ENCODE measurements at places on chromosomes 3 and 15. TPM values are rescaled to one million over a fixed set of nuclear protein-coding genes. Genes with fewer than 3 reads are reported as not detected.
A peak's percentile ranks its signal among the peaks of the same experiment; 100 is the strongest.

DNA sequence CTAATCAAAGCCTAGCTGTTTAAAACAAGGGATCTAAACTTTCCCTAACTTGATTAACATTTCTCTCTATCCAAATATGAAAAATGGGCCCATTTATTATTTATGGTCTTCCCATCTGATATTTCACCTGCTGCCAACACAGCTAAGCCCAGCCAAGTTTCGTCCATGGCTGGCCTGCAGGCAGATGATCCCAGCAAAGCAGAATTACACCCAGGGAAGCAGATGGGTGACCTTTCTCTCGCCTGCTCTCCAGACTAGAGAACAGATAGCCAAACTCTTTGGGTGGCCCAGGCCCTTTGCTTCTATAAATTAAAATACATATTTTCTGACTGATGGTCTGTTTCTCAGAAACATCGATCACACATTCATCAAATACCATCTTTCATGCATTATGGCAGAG, 1038.8 kb downstream of the AGBL1 start:
- no peak for DNase-seq
- H3K4me1 ChIP-seq, result no peaks in the 10 kb centered on the region
- H3K36me3 ChIP-seq, result no peaks in the 10 kb centered on the region
- H3K27ac ChIP-seq, result no peak overlapping the region
- H3K27me3 ChIP-seq, result peaks cover 4% of the 10 kb centered on the region

ARPIN gene
- 12.6 TPM for polyA plus RNA-seq

GRCh38 chr15:91521996-91522395, 331.5 kb upstream of the SLCO3A1 start:
- no peaks in the 10 kb centered on the region for H3K4me1 ChIP-seq
- DNase-seq, result no peak
- H3K36me3 ChIP-seq, result no peaks in the 10 kb centered on the region
- H3K4me3 ChIP-seq, result no peak overlapping the region

DNA sequence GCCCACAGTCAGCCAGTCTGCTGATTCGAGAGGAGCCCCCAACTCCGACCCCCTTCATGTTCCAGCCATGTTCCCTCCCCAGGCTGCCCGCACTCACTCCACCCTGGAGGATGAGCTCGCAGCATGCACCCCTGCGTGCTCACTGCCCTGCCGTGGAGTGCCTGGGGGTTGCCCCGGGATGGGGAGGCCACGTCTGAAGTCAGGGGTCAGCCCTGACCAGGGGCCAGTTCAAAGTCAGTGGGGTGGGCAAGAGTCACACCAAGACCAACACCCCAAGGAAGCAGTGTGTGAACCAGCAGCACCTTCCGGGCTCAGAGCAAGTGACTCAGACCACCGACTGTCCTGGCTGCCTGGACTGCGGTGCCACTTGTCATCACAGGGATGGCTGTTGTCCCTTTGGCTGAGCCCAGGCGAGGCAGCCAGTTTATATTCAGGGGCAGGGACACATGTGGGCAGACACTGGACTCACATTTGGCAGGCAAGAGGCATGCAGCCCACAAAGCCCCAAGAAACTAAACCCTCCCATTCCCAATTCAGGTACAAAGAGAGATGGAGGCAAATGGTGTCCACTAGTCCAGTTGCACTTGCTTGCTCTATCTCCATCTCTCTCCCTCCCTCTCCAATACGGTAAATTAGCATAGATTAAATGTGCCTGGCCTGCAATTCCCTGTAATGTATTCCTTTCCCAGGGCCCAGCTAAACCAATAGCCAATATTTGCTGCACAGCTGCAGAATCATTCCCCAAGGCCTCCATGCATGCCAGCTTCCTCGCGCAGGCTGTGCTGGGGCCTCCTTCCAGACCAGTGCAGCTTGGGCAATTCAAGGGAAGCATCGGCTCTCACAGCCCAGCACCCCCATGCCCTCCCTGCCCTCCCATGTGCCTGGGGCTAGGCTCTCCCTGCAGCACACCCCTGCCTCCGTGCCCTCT, 135.7 kb upstream of the IQSEC1 start:
- no peak overlapping the region for H3K27ac ChIP-seq
- H3K27me3 ChIP-seq, result no peaks in the 10 kb centered on the region
- no peaks in the 10 kb centered on the region for H3K36me3 ChIP-seq
- H3K4me1 ChIP-seq, result no peaks in the 10 kb centered on the region
- no peak for DNase-seq
- H3K4me3 ChIP-seq, result no peak overlapping the region

- H3K27ac ChIP-seq, result no peak overlapping the region
- no peak for DNase-seq
- H3K4me1 ChIP-seq, result no peaks in the 10 kb centered on the region
- H3K4me3 ChIP-seq, result no peak overlapping the region
- no peaks in the 10 kb centered on the region for H3K27me3 ChIP-seq
- H3K36me3 ChIP-seq, result no peaks in the 10 kb centered on the region
Observed at GRCh38 chr3:55341502-55342031, 145.5 kb downstream of the WNT5A start.

ZIC1 gene
- polyA plus RNA-seq, result not detected

DNA sequence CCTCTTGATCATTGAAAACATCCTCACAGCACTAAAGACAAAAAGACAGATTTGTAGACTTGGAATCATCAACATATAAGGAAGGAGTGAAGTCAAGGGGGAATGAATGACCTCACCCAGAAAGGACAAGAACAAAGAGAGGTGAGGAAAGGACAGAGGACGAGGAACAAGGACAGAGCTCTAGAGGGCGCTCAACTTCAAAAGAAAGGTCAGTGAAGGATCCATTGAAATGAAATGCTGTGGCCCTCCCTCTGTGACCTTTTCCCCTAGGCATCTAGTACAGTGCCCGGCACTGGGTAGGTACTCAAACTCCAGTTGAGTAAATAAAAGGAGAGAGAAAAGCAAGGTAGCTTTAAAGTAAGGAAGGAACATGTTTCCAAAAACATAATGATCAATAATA, 2.6 kb downstream of the ATP8B4 start:
- no peaks in the 10 kb centered on the region for H3K4me1 ChIP-seq
- H3K27ac ChIP-seq, result no peak overlapping the region
- DNase-seq, result no peak
- no peaks in the 10 kb centered on the region for H3K27me3 ChIP-seq
- no peak overlapping the region for H3K4me3 ChIP-seq

DNA sequence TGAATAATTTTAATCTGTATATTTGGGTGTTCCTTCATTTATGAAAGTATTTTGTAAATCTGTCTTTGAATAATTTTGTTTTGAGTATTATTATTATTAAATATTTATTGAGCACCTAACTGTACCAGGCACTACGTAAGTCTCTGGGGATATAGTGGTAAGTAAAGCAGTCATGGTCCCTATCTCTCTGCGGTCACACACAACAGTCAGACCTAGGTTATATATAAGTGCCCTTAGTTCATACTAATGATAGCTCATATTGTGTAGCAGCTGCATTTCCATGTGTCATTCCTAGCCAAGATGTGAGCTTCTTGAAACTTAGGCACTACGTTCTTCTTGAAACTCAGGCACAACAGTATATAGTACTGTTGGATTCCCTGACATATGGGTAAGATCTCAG, 12.4 kb downstream of the NKTR start:
- H3K4me3 ChIP-seq, result no peak overlapping the region
- H3K4me1 ChIP-seq, result peaks cover 18% of the 10 kb centered on the region
- no peak for DNase-seq

SH2D7 gene
- polyA plus RNA-seq, result 0.19 TPM

DNA sequence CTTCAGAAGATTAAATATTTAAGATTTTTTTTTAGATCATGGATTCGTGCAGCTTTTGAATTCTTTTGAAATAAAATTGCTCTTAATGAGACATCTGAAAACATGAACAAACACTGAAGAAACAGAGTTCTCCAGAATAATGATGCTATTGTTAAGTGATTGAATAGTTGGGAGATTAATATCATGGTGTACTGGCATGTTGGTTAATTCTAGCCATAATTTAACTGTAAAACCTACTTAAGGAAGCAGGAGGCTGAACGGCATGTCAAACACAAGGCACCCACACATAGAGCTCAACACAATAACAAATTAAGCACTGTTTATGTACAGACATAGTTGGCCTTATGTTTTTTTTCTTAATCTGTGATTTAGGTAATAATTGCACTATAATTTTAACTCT, 185.6 kb downstream of the RBMS3 start:
- H3K27ac ChIP-seq, result no peak overlapping the region
- H3K27me3 ChIP-seq, result no peaks in the 10 kb centered on the region
- no peaks in the 10 kb centered on the region for H3K4me1 ChIP-seq
- H3K4me3 ChIP-seq, result no peak overlapping the region
- no peaks in the 10 kb centered on the region for H3K36me3 ChIP-seq

DNA sequence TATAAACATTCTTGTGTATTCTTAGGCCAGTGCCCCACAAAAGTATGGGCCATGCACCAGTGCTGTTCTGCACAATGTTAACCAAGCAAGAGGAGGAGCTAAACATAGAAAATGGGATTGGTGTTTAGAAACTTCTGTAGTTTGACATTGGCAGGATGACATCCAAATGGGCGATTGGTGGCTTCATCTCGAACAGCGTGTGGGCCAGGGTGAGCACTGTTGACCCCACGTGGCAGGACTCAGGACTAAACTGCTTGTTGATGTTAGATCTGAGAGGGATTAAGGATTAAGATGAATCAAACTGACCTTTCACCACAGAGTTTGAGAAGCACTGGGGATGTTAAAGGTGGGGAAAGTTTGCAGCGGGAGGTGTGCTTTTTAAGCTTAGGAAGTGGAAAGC, 31.9 kb downstream of the ZNF710 start:
- peak; percentile 31 for DNase-seq
- peaks cover 74% of the 10 kb centered on the region for H3K4me1 ChIP-seq
- H3K4me3 ChIP-seq, result no peak overlapping the region

DNA sequence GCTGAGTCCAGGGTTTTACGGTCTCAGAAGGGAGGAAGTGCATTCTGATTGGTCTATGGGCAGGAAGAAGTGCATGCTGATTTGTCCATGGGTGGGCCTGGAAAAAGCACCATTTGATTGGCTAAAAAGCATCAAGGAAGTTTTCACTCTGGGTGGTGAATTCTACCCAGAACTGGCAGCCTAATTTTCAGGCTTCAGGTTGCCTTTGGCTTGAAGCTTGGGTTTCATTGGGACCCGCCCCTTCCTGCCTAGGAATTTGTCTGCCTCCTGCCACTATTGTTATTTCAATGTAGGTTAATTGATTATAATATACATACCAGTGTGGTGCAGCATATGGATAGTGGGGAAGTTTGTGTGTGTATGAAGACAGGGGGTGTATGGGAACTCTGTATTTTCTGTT, 1355.9 kb downstream of the SI start:
- H3K27ac ChIP-seq, result no peak overlapping the region
- H3K4me3 ChIP-seq, result no peak overlapping the region
- no peaks in the 10 kb centered on the region for H3K27me3 ChIP-seq
- DNase-seq, result no peak
- H3K4me1 ChIP-seq, result no peaks in the 10 kb centered on the region
- H3K36me3 ChIP-seq, result no peaks in the 10 kb centered on the region

GRCh38 chr3:153749070-153749610, 372.1 kb upstream of the ARHGEF26 start:
- no peaks in the 10 kb centered on the region for H3K4me1 ChIP-seq
- H3K36me3 ChIP-seq, result no peaks in the 10 kb centered on the region
- no peak overlapping the region for H3K4me3 ChIP-seq
- no peak for DNase-seq

MORC1 gene
- polyA plus RNA-seq, result not detected

PLS1 gene
- 10.6 TPM for polyA plus RNA-seq

DUOXA1 gene
- polyA plus RNA-seq, result 0.11 TPM

GRCh38 chr15:95872366-95872771, 458.1 kb upstream of the NR2F2 start:
- no peak overlapping the region for H3K27ac ChIP-seq
- H3K27me3 ChIP-seq, result no peaks in the 10 kb centered on the region
- DNase-seq, result no peak
- no peak overlapping the region for H3K4me3 ChIP-seq
- H3K4me1 ChIP-seq, result no peaks in the 10 kb centered on the region

DNA sequence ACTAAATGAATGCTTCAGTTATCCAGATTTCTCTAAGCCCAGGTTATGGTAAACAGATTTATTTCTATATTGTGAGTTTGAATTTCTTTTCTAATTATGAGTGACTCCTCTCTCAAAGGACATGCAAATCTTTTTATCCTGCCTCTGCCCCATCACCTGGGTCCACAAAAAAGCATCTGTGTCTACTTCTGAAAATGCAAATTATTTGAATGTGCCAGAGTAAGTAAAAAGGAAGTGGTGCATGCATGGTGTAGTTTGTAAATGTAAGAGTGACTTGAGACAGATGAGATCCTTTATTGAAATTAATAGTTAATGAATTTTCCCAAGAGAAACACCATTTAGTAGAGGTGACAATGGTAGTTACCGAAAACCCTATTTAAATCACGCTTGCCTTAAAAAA, 26.9 kb downstream of the MCTP2 start:
- no peaks in the 10 kb centered on the region for H3K36me3 ChIP-seq
- DNase-seq, result no peak
- no peak overlapping the region for H3K4me3 ChIP-seq
- H3K4me1 ChIP-seq, result peaks cover 4% of the 10 kb centered on the region
- H3K27me3 ChIP-seq, result no peaks in the 10 kb centered on the region

MITF gene
- 1.8 TPM for polyA plus RNA-seq

DNA sequence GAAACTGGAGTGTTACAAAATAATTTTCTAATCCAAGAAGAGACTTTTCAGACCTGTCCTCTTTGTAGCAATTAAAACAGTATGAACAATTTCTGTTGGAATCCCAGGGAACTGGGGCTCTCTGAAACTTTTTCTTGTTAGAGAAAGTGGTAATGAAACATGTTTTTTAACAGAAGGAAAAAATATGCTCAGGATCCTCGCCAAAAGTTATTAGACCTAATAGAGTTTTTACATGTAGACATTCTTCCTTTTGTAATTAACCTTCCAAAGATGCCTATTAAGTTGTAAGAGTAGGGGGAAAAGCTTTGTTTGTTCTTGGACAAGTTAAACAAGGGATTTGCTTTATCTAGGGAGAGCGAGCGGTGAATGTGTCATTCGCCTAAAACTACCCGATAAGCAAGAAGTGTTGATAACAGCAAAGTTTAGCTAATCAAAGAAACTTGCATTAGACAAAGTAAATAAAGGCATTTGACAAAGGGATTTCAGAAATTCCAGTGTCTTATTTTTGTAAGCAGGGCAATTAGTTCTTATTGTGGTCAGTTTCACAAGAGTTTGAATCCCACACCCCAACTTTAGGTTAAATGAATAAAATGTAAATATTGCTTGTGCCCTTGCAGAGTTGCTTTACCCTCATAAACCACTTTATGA, 2.3 kb downstream of the RARB start:
- DNase-seq, result no peak
- no peaks in the 10 kb centered on the region for H3K36me3 ChIP-seq
- no peak overlapping the region for H3K27ac ChIP-seq
- H3K27me3 ChIP-seq, result no peaks in the 10 kb centered on the region
- H3K4me1 ChIP-seq, result peaks cover 23% of the 10 kb centered on the region
- H3K4me3 ChIP-seq, result no peak overlapping the region
